ENCODE measurements at places on chromosomes 7 and 10.

DNA sequence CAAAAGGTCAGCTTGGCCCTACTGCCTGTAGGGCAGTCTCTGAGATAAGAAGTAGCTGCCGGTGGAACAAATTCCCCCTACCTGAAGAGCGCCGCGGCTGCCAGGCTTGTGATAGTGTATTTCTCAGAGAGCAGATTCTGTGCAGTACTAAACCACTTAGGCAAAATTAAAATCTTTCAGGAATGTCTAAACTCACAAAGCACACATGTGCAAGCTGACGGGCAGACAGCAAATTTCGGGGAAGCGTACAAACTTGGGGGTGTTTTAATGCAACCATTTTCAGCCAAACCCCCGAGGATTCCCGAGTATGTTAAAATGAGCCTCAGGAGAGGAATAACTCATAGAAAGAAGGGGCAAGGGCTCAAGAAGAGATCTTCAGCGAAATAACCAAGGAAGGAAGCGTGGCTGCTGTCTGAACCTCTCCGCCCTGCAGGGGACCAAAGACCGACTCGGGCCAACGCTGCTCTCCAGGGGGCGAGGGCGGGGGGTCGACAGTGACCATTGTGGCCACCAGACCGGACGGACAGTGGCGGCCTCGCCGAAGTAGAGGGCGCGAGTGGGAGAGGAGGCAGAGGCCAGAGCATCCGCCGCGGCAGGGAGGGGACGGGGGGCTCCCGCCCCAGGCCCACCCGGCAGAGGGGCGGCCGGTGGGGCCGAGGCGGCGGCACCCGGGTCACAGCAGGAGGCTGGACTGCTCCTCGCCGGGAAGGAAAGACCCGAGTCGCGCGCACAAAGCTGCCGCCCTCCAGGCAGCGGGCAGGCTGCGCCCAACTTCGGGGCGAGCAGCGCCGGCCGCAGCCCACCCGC lies 819 bp downstream of the HYCC1 start:
- DNase-seq, result no peak

DNA sequence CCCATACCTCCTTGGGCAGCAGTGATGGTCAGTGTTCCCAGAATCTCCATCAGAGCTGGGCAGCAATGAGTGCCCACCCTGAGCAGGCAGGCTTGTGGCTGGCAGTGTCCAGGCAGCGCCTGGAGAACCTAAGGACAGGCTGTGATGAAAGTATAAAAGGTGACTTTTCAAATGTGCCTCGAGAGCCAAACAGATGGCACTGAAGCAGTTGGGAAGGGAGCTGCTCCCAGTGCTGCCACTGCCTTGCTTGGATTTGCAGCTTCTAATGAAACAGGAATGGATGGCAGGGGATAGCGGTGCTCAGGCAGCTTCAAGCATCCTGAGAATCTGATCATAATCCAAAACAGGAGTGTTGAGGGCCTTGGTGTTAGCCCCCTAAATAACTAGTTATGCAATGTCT lies 179.8 kb upstream of the AOAH start:
- DNase-seq, result no peak

- DNase-seq, result no peak
Observed at GRCh38 chr7:101927802-101928201, 110.4 kb downstream of the CUX1 start.

DNA sequence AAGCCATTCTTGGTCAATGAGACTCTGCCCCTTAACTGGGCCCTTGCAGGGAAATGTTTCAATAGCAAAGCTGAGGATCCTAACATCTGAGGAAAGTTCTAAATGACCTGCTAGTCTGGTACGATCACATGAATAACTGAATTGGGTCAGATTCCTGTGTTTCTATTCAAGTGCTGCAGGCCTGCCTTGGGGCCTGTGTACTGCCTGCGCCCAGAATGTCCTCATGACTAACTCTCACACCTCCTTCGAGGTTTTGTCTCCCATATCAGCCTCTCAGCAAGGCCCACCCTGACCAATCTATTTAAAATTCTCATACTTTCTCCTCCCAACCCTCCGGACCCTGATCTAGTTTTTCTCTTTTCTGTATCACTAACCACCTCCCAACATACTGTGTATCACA lies 4.4 kb downstream of the JAZF1 start:
- no peak for DNase-seq

- no peak for DNase-seq
Observed at GRCh38 chr10:3807211-3807927, 22.4 kb upstream of the KLF6 start.

- no peak for DNase-seq
Observed at GRCh38 chr10:79932307-79932706, 16.6 kb downstream of the SFTPD start.

DNA sequence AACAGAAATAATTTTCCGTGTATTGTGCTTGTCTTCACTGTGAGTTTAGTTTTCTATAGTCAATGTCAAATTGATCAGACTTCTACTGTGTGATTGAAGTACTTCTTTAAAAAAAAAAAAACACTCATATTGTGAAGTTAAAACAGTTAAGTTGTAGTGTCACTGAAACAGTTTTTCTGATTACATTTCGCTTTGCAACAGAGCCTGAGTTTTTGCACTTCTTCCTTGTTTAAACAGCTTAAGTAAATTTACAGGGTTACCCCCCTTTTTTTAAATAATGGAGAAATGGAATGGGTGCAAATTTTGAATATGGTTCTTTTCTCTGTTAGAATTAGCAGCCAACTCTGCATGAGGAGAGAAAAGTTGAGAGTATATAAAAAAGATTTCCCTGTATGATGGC lies 117.3 kb downstream of the VTI1A start:
- no peak for DNase-seq

DNA sequence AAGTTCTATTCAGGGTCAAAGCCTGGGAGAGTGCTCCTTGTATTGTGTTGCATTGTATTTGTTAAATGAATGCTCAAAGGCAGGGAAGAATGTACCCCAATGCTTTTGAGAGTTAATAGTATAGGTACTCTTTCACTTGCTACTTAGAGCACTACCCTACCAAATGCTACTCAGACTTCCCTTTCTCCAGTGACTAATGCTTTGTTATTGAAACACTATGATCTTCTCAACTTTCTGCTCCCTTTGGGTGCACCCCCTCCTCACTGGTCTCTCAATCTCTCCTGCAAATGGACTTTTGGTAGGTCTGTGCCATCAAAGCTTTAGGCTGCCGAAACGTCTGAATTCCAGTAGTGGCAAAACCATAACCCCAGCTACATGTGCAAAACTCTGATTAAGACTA lies 177.7 kb upstream of the AHR start:
- DNase-seq, result no peak

DNA sequence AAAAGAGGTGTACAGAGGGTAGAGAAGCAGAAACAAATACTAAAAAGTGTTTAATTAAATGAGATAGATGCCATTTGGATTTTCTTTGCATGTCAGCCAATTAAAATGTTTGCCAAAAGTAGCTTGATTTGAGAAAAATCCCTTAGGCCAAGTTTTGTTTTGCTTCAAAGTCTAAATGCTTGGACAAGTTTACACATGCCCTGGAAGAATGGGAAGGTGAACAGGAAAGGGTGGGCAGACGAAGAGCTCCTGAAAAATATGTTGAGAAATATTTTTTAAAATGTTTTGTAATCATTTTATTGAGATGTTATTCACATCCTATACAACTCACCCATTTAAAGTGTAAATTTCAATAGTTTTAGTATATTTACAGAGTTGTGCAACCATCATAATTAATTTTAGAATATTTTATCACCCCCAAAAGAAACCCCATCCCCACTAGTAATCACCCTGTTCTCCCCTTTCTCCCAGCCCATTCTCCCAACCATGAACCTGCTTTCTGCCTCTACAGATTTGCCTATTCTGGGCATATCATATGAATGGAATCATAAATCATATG lies 98.5 kb upstream of the ANK3 start:
- DNase-seq, result no peak
